ENCODE measurements at places on chromosomes 2 and 18.
A peak's percentile ranks its signal among the peaks of the same experiment; 100 is the strongest.

GRCh38 chr18:60794802-60795201 lies 422.2 kb upstream of the MC4R start:
- no peak for DNase-seq

DNA sequence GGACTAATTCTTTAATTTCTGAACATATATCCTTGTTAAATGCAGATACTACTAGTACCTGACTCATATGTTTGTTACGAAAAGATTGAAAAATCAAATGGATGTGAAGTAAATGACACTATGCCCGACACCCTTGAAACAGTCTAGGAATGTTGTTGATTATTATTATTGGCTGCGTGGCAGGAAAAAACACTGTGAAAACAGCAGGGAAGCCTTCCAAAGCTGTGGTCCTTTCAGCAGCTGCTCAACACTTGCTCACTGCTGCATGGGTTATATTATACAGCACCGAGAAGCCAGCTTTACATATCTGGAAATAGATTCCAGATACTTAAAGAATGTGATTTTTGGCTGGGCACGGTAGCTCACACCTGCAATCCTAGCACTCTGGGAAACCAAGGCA lies 26.5 kb downstream of the CRYGD start:
- no peak for DNase-seq

- DNase-seq = no peak
Observed at GRCh38 chr18:47809420-47809819, 121.0 kb downstream of the SMAD2 start.

- DNase-seq = no peak
Observed at GRCh38 chr18:45449418-45450227, 165.7 kb upstream of the SLC14A2 start.

- no peak for DNase-seq
Observed at GRCh38 chr2:234403074-234403473, 93.8 kb downstream of the ARL4C start.

- no peak for DNase-seq
Observed at GRCh38 chr2:64853894-64854293, 135.3 kb upstream of the SLC1A4 start.

DNA sequence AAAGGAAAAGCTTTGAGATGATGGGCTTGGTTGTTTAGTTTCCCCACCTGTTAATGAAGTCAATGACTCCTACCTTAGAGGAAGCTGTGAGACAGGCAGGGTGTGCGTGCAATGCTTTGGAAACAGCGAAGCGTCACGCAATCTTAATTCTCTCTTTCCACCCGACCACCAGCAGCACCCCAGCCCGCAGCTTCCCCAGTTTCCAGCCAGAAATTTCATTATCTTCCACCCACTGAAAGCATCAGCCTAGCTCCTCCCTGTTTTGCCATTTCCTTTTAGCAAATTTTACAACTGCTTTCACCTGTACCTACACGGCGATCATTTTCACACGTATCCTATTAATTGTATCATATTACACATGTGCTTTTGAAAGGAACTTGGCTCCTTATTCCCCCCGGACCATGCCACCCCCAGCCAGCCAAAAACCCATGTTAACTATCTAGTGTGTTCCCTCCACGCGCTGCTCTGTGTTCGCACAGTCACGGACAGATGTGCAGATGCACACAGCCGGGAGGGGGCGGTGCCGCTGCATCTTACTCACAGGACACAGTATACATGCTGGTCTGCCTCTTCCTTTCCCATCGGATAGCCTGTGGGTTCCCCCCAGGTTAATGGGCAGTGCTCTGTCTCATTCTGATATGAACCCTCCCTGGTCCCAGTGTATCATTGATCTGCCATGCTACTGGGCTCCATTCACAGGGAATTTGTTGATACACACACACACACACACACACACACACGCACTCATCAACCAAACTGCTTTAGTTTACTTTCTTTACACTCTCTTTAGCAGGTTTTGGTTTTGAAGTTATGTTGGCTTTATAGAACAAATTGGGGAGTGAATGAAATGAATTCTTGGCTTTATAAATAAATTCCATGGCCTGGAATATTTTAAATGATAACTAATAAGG lies 22.4 kb downstream of the CYP27C1 start:
- DNase-seq = peak; percentile 31

DNA sequence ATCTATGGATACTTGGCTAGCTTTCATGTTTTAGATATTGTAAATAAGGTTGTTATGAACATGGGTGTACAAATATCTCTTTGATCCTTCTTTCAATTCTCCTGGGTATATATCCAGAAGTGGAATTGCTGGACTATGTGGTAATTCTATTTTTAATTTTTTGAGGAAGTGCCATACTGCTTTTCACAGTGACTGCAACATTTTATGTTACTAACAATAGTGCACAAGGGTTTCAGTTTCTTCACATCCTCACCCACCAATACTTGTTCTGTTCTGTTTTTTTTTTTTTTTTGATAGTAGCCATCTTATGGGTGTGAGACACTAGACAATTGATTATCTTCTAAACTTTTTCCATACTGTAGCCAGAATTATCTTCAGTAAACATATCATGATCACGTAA lies 17.3 kb upstream of the NEUROD1 start:
- no peak for DNase-seq

- DNase-seq = no peak
Observed at GRCh38 chr18:34695310-34695709, 14.8 kb upstream of the DTNA start.

DNA sequence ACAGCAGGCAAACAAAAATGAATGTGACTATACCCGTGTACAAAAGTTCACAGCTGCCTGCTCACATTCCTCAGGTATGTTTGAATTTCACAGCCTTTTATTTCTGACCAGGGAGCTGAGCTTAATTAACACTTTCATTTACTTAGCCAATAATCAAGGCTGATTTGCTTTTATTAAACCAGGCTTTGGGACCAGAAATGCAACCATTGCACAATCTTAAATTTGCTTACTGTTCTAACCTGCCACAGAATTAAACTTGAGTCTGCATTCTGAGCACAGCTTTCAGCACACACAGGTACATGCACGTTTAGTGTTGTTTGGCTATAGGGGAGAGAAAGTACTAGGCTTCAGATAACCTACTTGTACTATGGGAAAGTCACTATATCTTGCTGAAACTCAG lies 372.4 kb upstream of the ATP5MC3 start:
- no peak for DNase-seq

- no peak for DNase-seq
Observed at GRCh38 chr2:149129433-149129832, 90.9 kb downstream of the LYPD6B start.

DNA sequence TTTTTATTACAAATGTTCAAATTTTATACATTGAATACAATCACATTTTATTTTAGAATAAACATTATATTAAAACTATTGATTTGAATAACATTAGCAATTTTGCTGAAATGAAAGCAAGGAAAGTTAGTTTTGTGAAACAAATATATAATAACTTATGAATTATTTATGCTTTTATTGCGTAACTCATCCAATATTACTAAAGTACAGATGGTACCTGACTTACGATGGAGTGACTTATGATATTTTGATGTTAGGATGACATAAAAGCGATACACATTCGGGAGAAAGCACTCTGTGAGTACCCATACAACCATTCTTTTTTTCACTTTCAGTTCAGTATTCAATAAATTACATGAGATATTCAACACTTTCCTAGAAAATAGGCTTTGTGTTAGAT lies 26.5 kb downstream of the GPR39 start:
- DNase-seq = no peak

Measured in effector memory CD4-positive, alpha-beta T cell (primary cell).